ENCODE measurements at places on chromosomes 4 and X.
A peak's percentile ranks its signal among the peaks of the same experiment; 100 is the strongest.

GRCh38 chr4:140291259-140291658 is 82.2 kb upstream of the SCOC start:
- DNase-seq: no peak

DNA sequence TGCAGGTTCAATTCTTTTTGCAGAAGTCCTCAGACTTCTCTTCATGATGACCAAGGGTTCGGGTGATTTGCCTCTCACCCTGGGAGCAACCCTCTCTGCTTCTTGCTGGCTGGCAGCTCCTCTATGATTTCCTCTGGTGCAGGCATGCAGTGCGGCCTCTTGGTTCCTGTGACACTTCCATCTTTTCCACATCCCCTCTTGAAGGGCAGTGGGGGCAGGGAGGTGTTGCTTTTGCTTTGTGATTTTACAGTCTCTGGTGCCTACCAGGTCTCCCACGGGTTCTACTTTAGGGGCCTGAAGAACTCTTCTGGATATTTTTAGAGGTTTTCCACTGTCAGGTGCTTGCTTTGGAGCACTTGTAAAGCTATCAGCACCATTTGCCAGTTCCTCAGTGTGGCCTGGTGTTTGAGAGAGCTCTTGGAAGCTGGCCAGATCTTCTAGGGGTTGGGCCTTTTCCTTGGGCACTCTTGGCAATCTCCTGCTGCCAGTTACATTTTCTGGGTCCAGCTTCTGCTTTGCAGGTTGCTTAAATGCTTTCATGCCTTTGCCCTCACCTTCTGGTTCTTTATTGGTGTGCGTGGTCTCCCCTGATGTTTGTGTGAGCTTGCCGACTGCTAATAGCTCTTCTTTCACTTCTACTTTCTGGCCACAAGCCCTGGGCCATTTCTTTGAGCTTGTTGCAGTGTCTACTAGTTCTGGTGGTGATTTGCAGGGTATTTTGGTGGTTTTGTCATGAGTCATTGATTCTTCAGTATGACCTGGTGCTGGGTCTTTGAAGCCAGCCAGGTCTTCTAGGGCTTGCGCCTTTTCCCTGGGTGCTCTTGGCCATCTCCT is 11.5 kb upstream of the CHST7 start:
- no peak for DNase-seq

GRCh38 chrX:41288641-41289040 is 45.3 kb upstream of the DDX3X start:
- DNase-seq: no peak

- no peak for DNase-seq
Observed at GRCh38 chr4:7254736-7255487, 62.6 kb downstream of the SORCS2 start.

DNA sequence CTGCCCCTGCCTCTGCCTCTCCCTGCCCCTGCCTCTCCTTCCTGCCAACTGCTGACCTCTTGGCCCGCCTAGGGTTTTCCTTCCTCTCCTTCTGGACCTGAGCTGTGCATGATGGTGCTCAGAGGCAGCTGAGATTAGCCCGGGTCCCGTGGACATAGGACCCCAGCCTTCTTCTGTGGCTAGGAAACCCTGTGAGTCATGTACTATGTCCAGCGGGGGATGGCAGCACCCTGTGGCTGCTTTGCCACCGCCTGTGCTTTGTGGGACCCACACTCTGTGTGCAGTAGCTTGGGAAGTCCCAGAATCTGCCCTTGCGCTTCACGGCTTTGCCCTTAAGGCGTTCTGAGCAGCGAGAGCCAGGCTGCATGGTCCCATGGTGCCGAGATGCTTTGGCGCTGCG is 105.5 kb upstream of the PSAPL1 start:
- DNase-seq: no peak

DNA sequence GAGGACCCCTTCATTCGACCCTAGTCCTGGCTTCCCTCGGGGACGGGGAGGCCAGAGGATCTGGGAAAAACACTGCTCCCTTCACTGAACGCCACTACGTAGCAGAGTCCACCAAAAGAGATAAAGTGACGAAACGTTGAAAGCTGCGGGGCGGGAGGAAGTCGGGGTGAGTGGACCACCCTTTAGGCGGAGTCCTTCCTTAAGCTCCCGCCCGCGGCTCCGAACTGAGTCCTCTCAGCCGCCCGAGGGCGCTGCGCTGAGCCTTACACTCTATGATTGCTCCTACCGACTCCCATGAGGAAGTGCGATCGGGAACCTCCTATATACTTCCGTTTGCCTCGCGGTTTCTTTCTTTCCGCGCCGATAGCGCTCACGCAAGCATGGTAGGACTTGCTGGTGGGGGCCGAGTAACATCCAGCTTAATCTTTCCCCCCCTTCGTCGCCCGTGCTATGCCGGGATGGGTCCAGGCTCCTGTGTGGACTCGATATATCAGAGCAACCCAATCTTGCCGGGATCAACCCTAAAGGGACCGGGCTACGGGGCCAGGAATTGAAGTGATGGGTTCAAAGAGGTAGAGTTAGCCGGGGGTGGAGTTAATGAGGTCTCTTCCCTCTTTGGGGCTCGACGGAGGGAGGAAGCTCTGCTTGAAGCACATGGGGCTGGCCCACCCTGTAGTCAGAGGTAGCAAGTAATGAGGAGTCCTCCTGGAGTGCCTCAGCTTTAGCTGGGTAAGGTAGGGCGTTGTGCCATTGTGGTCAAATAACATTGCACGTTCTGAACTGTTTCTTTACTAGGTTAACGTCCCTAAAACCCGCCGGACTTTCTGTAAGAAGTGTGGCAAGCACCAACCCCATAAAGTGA is at the start of gene RPL36A:
TSS of gene RPL36A (plus strand) at position 348 of the 862 bp plus-strand sequence. CDS start at position 381, 33 bp downstream.
- peak; percentile 93 for DNase-seq

- DNase-seq: no peak
Observed at GRCh38 chr4:89314291-89314690, 6.7 kb upstream of the GPRIN3 start.
